GM23248 (cell line): ENCODE measurements at places on chromosomes 11 and 22. TPM values are rescaled to one million over a fixed set of nuclear protein-coding genes. Genes with fewer than 3 reads are reported as not detected.

GRCh38 chr11:32435152-32435480 lies 223 bp downstream of the WT1 start:
- no peak for DNase-seq

GRCh38 chr11:9315078-9315688 lies 790 bp upstream of the TMEM41B start:
- no peak for DNase-seq

- no peak for DNase-seq
Observed at GRCh38 chr11:75333022-75333806, 18.2 kb downstream of the ARRB1 start.

The TRIM51 gene
- total RNA-seq: not detected in 2 replicates
